Muscle of leg (tissue), 16 donors: ENCODE measurements at places on chromosomes 12 and 14.

DNA sequence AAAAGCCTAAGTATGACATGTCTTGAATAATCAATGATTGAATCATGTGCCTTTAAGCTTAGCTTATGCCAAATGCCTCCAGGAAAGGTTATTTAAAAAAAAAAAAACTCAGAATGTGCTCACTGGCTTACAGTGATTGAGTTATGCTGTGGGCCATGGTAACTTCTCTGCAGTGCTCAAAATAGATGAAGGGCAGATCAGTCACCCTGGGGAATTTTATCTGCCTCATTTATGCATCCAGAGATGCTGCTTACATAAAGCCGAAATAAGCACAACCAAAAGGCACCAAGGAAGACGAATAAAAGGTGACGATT lies 118.7 kb upstream of the MDM1 start:
- DNase-seq: no peak

DNA sequence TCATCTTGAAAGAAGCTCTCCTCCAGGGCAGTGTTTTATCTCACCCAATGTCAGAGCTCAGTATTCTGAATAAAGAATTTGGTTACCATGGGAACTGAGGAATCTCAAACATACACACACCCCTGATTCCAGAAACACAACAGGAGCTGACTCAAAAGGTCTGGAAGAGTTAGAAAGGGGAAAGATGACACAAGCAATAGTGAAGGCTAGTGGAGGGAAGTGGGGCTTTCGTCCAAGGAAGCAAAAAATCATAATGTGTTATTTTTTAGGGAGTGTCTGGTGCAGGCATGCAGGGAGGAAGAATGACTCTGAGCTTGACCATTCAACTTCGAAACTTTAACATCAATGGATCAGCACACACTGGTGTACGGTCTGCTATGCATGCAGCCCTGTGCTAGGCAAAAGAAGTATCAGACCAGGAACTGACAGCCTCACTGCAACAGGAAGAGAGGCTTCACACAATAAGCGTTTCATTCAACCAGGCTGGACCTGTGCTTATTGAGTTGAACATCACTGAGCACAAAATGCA lies 20.3 kb downstream of the HEBP1 start:
- peak; percentile 96 for DNase-seq

- peak; percentile 89 for DNase-seq
These were observed 30.7 kb downstream of the P2RX4 start for GRCh38 chr12:121240484-121241101.

DNA sequence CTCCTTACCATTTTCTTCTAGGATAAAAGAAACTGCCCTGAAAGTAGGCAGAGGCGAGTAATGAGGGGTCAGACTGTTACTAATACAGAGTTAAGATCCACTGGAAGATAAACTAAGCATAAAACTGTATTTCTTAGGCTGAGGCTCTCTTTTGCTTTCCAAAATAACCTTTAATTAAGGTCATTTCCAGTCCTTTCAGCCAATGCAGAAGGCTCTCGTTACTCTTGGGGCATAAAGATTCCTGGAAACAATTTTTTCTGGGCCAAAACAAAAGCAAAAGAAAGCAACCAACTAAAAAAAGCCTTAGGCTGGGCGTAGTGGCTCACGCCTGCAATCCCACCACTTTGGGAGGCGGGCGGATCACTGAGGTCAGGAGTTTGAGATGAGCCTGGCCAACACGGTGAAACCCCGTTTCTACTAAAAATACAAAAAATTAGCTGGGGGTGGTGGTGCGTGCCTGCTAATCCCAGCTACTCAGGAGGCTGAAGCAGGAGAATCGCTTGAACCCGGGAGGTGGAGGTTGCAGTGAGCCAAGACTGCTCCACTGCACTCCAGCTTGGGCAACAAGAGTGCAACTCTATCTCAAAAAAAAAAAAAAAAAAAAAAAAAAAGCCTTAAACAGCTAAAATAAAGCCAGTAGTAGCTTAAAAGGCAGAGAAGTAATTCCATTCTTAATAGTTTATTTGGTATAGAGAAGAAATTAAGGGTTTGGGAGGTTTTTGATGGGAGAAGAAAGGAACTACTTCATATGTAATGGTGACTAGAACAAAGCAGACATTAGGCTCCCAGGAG lies 68.9 kb upstream of the STAC3 start:
- DNase-seq: peak; percentile 87

GRCh38 chr12:94725375-94726168 lies 75.2 kb upstream of the TMCC3 start:
- peak; percentile 61 for DNase-seq
